ENCODE measurements at places on chromosomes 4 and X. TPM values are rescaled to one million over a fixed set of nuclear protein-coding genes. Genes with fewer than 3 reads are reported as not detected.
A peak's percentile ranks its signal among the peaks of the same experiment; 100 is the strongest.

GRCh38 chr4:180808862-180809261 is 1434.3 kb upstream of the TENM3 start:
- no peak for DNase-seq

GRCh38 chrX:115364670-115365069 is 75.2 kb downstream of the LUZP4 start:
- no peak for DNase-seq

DNA sequence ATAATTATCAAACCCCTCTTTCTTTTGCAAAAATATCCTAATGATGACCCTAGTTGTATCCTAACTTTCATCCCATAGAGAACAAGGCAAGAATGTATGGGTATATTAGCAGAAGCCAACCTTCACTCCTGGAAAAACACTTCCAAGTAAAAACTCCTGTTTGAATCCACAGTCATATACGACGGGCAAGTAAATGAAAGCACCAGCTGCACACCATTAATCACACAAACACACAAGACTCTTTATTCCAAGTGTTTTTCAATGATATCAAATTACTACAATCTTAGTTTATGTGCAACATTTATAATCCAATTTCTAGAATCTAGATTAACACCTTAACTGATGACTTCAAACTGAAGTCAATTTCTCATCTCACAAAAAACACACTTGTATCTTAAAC is 22.9 kb downstream of the ACSL4 start:
- DNase-seq, result no peak

The ADGRL3 gene
- 17.9 TPM for polyA plus RNA-seq

DNA sequence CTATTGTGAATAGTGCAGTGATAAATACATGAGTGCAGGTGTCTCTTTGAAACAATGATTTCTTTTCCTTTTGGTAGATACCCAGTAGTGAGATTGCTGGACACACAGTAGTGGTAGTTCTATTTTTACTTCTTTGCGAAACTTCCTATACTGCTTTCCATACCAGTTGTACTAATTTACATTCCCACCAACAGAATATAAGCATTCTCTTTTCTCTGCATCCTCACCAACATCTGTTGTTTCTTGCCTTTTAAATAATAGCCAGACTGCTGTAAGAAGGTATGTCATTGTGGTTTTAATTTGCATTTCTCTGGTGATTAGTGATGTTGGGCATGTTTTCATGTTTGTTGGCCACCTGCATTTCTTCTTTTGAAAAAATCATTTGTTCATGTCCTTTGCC is 105.9 kb downstream of the COL4A6 start:
- DNase-seq, result no peak

- DNase-seq, result no peak
Measured at GRCh38 chr4:139535871-139536234, 20.2 kb downstream of the SETD7 start.

DNA sequence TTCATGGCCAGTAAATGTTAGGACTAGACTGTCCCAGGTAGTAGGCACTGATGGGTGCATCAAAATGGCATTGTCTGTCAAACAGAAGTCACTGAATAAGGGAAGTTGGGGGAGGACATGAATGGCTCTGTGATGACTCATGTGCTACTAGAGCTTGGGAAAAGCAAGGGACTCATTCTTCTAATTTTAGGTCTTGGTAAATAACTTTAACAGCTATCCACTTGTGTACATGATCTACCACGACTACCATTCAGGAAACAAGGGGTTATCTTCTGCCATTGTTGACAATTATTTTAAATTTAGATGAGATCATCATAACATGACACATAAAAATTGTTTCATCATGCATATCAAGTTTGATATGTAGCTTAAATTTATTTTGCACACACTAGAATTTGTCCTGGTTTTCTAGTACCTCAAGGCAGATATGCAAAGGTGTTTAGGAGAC is 6.3 kb downstream of the AREG start:
- DNase-seq, result no peak

GRCh38 chr4:9904976-9905587 is 116.2 kb downstream of the SLC2A9 start:
- DNase-seq, result no peak

The PRR32 gene
- polyA plus RNA-seq, result not detected

GRCh38 chrX:119648421-119648775 is 42.2 kb upstream of the NKRF start:
- DNase-seq, result no peak

DNA sequence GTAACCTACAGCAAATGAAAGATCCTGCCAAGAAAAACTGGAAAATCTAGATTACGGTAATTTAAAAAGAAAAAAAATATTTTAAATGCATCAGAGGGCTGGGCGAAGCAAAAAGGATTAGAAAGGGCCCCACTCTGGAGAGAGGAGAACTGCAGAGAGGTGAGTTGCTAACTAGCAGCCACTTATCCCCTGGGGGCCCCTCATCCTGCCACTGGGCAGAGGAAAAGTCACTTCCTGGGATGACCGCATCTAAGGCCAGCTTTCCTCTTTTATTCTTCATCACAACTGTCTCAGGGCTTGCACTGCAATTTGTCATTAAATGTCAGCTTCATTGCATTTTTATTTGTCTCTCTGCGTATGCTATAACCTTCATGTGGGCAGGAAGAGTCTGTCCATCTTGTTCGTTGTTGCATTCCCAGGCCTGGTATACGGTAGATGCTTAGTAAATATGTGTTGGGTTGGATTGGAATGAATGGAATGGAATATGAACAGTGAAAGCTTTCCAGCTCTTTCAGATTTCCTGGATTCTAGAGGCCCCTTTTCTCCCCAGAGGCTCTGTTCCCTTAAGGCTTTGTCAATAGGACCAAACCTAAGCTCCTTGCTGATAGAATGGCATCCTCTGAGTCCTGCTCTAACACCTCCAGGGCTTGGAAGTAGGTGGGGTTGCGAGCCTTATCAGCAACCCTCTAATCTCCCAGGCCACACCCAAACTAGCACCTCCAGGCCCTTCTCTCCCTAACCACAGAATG is 58.9 kb downstream of the TLR10 start:
- DNase-seq, result no peak

GRCh38 chr4:74166818-74167217 is 8.9 kb downstream of the MTHFD2L start:
- DNase-seq, result no peak

DNA sequence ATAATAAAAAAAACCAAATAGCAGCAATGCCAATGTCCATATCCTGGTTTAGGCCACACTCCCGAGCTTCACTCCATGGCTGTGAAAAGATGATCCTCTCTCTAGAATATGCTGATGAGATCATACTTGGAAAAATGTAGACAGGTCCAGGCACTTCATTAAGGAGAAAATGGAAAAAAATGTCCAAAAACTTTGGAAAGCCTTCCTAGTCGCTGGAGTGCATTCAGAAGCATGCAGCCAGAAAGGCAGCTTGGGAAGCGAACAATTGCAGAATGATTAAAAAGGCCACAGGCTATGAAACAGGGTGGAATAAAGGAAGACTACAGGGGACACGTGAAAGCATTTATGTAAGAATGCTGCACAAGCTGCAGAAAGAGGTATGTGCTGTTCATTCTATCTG is 165.6 kb upstream of the HCCS start:
- DNase-seq, result no peak

The PDGFRA gene
- polyA plus RNA-seq, result 117 TPM

DNA sequence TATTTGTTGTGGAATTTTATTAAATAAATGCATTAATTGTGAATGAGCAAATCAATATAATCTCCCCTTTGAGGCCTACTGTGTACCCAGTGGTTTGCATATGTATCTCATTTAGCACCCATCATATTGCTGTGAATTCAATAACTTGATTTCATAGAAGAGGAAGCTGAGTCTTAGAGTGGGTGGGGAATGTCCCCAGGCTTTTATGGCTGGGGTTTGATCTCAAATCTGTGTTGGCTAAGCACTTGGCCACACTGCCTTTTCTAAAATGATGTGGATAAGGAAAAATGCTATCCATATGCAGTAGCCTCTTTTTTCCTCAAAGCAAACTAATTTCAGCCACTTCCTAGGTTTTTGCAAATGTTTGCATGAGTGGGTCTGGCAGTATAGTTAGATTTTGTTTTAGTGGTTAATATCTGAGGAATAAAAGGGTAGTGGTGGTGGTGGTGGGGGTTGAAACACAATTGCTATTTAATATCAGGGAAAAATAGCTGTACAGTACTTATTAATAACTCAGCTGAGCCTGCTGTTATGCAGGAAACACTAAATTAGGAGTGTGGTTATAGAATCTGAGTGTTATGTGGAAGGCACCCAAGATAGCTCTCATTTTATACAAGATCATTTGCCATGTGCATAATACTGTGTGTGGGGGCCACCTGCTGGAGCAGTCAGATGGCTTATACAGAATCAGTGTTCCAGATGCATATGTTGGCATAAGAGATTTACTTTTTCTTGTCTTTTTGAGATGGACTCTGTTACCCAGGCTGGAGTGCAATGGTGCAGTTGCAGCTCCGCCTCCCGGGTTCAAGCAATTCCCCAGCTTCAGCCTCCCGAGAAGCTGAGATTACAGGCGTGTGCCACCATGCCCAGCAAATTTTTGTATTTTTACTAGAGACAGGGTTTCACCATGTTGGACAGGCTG is 108.0 kb downstream of the TMEM131L start:
- DNase-seq, result peak; percentile 86

The S100P gene
- polyA plus RNA-seq, result 6.0 TPM

- DNase-seq, result no peak
Measured at GRCh38 chr4:75056277-75056676, 123.4 kb downstream of the PARM1 start.

DNA sequence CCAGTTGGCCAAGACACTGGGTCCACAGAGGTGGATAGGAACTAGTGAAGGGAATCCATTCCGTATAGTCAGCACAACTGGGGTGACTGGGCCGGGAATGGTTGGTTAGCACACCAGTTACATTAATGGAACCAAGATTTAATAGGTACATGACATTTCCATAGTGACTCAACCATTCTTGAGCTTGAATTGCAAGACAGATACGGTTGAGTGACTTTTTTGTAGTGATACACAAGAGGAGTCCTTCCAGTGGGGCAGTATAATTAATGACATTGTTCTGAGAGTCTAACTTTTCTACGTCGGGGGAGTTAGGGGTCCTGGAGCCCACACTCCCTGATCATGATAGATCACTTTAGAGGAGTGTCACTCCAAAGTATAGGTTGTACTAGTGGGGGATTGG is 211.6 kb upstream of the CXCL13 start:
- no peak for DNase-seq

GRCh38 chrX:13837290-13837745 is 20.4 kb upstream of the GPM6B start:
- DNase-seq, result no peak

DNA sequence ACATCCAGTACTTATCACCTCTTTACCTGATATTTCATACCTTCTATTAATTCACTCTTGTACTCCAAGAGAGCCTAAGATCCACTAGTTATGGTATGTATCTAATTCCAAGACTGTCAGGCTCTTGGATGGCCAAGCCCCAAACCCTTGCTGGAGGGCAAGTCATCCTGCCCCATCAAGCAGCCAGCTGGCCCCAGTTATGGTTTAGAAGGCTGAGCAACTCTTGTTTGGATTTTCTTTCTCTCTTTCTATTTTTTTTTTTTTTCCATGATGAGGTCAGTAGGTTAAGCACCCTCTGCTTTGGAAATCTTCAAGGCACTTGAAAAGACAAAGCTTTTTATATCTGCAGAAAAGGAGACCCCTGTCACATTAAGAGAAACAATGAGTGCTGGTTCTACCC is 10.9 kb upstream of the FGF16 start:
- no peak for DNase-seq

- DNase-seq, result no peak
Measured at GRCh38 chr4:152862608-152863007, 73.5 kb upstream of the FHDC1 start.

DNA sequence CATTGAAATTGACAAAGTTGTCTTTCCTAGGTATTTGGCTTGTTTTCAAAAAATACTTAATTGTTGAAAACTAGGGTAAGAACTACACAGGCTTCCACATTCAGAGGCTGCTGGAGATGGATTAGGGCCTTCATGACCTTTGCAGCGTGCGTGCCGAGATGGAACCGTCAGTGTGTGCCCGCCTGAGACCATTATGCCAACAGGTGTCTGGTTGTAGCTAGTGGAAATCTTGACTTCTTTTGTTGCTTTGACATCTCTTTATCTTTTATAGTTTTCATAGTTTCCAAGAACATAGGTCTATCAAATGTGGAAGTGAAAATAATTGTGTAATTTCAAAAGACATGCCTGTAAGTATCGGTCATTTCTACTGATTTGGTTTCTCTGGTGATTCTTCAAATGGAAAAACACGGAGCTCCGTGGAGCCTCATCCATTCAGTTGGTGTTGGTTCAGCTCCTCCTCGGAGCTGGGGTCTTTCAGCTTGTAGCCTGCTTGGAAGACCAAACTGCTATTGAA is 38.9 kb upstream of the CLCN4 start:
- DNase-seq, result no peak

DNA sequence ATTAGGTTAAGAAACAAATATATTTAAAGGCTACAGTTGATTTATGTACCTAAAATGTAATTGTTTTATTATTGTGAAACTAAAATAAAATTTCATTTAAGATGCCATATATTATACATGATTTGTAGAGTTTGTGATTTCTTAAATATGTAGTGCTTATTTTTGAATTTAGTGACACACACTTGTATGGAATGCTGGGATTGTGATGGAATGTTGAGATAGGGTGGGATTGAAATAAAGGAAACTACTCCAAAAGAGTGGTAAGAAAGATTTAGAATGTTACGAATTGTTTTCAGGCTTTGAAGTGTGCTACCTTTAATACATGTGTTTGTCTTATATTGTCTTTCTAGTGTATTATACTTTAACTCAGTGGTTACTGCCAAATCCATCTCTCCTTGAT is 330.3 kb upstream of the PITX2 start:
- no peak for DNase-seq

GRCh38 chrX:46180258-46180687 is 364.9 kb downstream of the ZNF674 start:
- DNase-seq, result no peak

DNA sequence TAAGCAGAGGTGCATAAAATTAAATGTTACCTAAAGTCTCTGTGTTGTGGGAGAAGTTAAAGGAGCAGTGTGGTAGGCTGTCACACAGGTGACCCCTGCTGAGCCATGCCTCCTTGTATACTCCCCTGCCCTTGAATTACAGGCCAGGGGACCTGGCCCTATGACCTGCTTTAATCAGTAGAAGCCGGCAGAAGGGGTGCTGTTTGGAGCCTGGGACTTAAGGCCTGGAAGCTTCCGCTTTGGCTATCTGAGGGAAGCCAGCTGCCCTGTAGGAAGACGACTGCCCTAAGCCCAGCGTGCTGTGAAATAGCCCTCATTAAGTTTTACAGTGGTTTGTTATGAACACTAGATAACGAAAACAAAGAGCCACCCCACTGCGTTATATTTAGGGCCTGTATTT is 34.1 kb downstream of the SPINK2 start:
- DNase-seq, result no peak

DNA sequence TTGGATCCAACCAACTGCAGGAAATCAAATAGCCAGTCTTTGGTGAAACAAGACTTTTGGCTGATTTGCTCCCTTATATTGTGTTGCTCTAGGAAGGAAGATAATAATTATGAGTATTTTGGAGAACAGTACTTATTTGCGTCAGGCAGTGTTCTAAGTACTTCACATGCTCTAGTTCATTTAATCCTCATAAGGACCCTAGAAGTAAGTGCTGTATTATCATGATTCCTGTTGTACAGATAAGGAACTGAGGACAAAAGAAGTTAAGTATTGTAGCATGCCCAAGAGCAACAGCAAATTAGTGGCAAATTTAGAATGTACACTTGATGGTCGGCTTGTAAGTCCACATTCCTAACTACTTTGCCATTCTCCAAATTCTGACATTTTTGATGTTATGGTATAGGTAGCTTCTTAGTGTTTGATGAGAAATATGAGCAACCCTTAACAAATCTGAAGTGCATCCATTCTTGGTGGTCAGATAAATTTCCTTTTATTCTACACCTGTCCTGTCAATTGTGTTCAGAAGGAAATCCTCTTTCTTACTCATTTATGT is 72.0 kb downstream of the SPRY1 start:
- no peak for DNase-seq

The CTAG2 gene
- polyA plus RNA-seq, result not detected

Data from left lung (tissue), 14 donors.